Stimulated activated CD8-positive, alpha-beta memory T cell treated with anti-CD3 and anti-CD28 coated beads, Interleukin-7, amount 100 ng/mL, for 1 hour (primary cell): ENCODE measurements at places on chromosomes 13 and 19.

DNA sequence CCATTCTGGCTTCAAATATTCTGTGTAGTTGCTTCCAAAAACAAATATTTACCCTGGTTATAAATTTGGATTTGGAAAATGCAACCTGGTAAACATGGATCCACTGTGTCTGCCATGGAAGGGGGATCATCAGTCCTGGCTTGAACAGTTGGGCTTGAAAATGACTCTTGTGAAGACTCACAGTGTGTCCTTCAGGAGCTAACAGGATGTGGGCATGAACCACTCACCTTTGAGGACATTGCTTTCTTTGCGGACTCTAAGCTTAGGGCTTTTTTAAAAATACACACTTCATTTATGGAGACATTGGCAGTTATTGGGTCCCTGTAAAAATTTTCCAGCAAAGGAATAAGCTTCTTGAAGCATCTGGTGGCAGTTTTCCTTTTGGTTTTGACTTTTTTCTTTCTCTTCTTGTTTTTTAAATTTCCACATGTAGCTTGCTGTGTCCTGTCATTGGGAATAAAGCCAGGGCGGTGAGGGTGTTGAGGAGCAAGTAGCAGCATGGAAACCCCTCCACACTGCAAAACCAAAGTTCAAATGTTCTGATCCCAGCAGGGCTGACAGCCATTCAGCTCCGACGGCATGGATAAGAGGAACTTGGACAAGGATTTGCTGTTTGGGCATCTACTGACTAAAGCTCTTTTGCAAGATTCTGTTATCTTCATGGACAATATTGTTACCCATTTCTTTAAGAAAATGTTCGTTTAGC, 39.5 kb upstream of the SERP2 start:
- no peak for DNase-seq

GRCh38 chr13:44422755-44423643, 49.4 kb downstream of the SERP2 start:
- DNase-seq = no peak

DNA sequence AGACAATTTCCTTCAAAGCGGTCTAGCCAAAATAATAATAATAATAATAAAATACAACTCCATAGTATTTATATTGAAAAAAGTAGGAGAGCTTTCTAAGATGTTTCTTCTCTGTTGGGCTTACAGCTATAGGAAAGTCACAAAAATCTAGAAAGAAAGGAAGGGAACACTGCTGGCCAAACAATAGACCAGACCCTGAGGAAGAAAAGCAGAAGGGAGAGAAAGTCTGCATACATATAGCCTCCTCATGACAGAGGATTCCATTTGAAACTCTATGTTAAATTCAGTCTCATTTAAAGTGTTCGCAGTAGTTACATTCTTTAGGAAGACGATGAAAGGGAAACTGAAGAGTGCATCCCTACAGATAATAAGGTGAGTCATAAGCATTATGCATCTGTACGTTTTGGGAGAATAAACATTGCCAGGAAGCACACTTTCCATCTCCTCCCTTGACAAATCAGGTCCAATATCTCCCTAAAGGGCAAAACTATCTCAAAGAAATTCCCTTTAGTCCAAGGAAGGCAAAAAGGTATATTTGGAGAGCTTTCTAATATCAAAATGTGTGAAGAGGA, 86.5 kb downstream of the PCDH9 start:
- DNase-seq = no peak

GRCh38 chr19:53511933-53512374, 26.0 kb upstream of the ZNF331 start:
- peak; percentile 23 for DNase-seq

DNA sequence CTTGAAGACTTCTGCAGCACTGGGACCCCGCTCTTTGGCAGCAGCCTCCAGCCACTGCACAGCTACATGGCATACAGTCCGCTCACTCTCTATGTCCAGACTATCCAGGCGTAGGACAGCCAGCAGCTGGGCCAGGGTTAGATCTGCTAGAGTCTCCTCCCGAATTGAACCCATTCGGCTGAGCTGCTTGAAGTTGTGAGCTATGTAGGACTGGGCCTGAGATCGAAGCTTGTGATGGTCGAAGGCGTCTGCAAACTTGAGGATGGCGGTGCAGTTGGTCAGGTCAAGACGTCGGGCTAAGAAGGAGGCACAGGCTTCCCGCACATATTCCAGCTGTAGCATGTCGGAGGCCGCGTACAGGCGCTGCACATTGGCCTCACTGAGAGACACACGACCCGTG, 900 bp downstream of the KBTBD7 start:
- no peak for DNase-seq

DNA sequence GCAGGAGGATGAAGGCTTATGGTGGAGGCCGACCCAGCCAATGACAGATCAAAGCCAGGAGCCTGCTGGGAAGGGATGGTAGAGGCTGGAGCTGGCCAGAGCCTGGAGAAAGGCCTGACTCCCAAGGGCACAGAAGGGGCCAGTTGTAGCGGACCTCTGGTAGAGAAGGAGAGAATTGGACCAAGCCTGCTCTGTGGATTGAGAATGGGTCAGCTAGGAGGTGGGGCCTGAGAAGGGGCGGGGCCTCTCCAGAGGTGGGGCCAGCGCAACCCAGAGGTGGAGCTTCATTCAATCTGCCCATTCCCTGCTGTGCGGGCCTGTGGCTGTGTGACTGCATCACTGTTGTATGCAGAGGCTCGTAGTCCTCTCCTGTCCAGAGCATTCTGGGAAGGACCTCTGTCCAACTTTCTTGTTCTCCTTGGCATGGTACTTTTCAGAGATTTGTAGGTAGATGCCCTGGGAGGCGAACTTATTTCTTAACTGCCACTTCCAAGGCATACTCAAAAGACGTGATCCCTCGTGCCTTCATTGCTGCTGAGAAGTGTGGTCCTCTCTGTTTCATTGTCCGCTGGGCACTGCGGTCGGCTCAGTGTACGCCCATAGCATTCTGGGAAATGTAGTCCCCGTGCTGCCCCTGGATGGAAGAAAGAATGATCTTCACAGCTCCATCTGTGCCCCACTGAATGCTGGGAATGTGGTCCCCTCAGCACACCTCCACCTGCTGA, 6.7 kb downstream of the GRIN2D start:
- DNase-seq = no peak

DNA sequence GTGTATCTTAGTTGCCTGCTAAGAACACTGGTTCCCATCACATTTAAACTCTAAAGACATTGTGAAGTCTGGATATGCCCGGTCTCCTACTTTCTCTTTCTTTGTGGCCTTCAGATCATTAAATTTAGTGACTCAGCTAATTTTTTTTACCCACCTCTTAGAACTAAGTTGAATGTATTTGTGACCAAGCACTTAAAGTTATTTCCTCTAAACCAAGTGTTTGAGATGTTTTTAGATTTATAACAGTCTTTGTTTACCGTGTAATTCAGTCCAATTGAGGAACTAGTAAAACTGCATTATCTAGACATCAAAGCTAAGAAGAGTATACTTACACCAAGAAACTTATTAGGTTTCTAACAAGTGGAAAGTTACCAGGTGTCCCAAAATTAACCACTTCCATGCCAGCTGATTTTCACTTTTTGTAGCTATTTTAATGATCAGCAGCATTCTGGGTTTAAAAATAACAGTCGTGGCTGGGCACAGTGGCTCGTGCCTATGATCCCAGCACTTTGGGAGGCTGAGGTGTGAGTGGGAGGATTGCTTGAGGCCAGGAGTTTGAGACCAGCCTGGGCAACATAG, 53.1 kb downstream of the ARHGAP35 start:
- DNase-seq = no peak

DNA sequence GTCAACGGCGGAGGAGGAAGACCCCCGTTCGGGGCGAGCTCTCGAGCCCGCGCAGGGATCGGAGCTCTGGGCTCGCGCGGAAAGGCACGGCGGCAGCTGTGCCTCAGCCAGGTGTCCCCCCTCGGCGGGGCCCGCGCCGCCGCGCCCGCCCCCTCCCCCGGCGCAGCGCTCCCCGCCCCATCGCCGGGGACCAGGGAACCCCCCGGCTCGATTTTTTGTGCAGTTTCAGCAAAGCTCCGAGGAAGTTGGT, 110.0 kb downstream of the KCNRG start:
- DNase-seq = no peak

DNA sequence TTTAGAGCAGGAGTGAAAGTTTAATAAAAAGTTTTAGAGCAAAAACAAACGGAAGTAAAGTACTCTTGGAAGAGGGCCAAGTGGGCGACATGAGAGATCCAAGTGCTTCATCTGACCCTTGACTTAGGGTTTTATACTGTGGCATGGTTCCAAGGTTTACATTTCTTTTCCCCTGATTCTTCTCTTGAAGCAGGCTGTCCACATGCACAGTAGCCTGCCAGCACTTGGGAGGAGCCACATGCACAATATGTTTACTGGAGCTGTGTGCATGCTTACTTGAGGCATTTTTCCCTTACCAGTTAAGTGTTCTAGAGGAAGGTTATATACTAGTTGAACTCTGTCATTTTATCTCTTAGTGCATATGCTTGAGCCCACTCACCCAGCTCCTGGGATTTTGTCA, 295.6 kb downstream of the TBC1D4 start:
- no peak for DNase-seq

- DNase-seq = no peak
Observed at GRCh38 chr19:46256855-46257254, 27.3 kb downstream of the IGFL1 start.

DNA sequence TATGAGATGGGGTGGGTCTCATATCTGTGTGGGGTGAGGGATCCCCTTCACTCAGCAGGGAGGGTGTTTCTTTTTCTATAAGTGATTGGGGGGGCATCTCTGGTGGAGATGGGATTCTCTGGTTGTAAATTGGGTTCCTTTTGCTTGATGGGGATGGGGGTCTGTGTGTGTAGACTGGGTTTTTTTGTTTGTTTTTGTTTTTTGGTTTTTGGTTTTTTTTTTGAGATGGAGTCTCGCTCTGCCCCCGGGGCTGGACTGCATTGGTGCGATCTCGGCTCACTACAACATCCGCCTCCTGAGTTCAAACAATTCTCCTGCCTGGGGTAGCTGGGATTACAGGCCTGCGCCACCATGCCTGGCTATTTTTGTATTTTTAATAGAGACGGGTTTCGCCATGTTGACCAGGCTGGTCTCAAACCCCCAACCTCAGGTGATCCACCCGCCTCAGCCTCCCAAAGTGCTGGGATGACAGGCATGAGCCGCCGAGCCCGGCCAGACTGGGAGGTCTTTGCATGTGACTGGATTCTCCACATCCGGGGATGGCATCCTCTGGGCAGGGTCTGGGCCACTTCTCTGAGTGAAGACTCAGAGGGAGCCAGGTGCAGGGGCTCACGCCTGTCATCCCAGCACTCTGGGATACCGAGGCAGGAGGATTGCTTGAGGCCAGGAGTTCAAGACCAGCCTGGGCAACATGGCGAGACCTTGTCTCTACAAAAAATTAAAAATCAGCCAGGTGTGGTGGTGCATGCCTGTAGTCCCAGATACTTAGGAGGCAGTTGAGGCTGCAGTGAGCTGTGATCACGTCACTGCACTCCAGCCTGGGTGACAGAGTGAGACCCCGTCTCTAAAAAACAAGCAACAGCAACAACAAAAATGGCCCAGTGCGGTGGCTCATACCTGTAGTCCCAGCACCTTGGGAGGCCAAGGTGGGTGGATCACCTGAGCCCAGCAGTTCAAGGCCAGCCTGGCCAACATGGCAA, 799 bp downstream of the MYBPC2 start:
- DNase-seq = no peak

DNA sequence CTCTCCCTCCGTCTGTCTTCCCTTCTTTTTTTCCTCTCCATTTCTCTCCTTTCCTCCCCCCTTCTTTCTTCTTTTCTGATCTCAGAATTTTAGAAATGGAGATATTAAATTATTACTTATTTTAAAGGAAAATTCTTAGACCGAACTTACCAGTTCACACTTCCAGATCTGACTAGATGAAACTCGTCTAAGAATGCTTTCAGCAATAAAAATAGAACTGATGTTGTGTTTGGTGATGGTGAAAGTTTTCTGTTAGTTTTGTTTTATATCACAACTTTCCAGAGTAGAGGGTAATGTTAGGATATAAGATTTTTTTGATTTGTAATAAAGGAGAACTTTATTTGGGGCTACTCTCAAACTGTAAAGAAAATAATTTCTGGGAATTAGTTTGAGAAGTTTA, 29.9 kb downstream of the UCHL3 start:
- no peak for DNase-seq

GRCh38 chr13:77437267-77437666, 98.2 kb upstream of the SCEL start:
- DNase-seq = no peak

DNA sequence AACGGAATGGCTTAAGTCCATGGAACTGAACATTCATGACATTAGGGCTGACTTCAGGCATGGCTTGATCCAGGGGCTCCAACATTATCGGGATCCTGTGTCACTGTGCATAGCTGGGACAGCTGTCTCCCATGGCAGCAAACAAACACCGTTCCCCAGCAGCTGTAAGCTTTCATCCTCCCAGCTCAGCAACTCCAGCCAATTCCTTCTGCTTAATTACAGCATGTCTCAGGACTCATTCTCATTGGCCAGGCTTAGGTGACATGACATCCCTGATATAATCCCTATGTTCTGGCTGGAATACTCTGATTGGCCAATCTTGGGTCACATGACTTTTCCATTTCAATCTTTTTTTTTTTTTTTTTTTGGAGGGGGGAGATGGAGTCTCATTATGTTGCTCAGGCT, 10.9 kb upstream of the TLE5 start:
- no peak for DNase-seq

GRCh38 chr13:110885966-110886869, 28.7 kb downstream of the ANKRD10 start:
- DNase-seq = no peak

DNA sequence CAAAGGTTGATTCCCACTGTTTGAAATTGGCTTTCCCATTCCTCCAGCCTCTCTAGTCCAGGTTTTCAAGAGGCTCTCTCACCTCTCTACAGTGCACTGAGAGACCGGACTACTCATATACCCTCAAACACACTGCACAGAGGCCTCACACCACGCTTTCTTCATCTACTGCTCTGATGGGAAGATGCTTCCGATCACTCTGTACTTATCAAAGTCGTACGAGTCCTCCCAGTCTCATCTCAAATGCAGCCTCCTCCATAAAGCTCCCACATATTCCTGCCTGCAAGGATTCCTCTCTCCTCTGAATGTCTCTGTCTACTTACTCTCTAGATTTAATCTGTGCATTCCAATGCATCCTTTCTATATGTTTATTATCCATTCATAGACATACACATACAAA, 164.4 kb downstream of the EFNB2 start:
- no peak for DNase-seq

DNA sequence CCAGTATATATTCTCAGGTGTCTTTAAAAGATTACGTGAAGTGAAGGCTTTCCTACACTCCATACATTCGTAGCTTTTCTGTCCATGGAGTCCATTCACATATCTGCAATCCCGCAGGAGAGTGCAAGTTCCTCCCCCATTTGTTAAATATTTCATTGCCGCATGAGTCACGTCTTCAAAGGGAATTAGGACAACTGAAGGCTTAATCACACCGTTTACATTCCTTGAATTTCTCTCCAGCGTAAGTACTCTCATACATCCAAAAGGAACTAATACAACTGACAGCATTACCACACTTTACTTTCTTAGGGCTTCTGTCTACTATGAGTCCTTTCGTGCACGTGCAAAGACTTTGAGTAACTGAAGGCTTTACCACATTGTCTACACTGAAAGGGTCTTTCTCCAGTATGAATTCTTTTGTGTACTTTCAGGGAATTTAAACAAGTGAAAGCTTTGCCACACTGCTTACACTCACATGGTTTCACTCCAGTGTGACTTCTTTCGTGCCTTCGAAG, 29.0 kb upstream of the ZNF564 start:
- no peak for DNase-seq

GRCh38 chr13:85194482-85194881, 604.7 kb downstream of the SLITRK6 start:
- no peak for DNase-seq
